Pancreas (tissue), 10 donors: ENCODE measurements at places on chromosomes 1 and 21.

- DNase-seq, result no peak
Observed at GRCh38 chr1:76006234-76006633, 68.3 kb upstream of the ST6GALNAC3 start.

DNA sequence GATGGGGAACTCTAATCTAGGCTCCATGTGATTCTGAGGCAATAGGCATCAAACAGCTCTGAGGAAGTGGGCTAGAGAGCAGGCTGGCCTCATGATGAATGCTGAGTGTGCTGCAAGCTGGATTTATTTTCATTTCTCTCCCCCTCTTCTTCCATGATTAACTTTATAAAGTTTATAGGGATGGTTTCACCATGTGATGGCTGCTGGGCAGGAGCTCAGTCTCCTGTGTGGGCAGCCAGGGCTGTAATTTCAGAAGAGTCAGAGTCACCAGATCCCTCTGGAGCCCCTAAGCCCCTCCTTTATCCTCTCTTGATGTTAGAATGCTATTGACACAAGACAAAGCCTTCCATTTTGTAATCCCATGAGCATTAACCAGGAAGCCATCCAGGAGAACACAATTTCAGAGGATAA lies 143.6 kb downstream of the CNIH3 start:
- no peak for DNase-seq

- DNase-seq, result no peak
Observed at GRCh38 chr1:7152655-7153054, 367.4 kb downstream of the CAMTA1 start.

GRCh38 chr1:23126801-23127200 lies 41.9 kb downstream of the LUZP1 start:
- DNase-seq, result no peak

DNA sequence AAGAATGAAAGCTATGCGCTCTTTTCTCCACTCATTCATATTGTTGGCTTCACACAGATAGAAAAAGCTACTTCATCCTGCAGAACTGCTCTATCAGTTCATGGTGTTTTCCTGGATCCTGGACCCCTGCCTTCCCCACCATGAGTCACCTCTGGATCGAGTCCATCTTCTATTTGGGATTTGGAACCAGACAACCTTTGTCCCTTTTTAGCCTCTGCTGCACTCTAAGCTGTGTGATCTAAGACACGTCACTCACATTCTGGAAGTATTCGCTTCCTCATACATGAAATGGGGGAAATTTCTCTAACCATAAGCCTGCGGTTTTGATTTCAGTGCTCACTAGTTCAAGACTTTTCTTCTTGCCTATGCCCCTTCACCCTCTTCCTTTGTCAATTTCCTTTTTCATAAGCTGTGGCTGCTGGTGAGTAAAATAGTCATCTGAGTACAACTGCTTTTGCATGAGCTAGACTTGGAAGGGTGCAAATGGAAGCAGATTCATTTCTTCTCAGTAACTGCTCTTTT lies 14.1 kb upstream of the DEGS1 start:
- no peak for DNase-seq

GRCh38 chr1:201309416-201309815 lies 26.1 kb downstream of the PKP1 start:
- peak; percentile 41 for DNase-seq

DNA sequence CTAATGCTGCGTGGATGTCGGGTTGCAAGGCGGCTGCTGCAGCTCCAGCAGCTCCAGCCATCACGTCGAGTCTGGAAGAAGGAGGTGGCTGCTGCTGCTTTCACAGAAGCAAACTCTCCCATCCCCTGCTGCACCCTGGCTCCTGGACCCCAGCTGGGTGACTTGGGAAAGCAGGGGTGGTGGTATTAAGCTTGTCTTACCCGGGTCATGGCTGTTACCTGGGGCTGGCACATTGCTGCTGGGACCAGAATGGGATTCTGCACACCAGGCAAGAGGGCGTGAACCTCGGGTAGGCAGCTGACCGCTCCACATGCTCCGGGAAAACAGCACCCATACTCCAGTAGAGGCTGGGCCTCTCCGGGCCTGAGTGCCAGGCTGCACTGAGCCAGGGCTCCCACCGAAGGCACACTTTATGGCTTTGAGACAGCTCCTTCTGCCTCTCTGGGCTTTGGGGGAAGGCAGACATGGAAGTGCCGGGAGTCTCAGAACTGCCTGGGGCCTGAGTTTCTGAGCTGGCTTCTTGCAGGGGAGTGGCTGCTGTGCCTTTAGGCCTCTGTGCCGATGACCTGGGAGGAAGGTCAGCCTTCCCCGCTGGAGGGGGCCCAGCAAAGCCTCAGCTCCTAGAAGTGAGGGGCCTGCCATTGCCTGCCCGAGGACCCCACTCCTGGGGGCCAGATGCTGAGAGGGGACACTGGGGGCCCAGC lies 1.2 kb downstream of the SMIM1 start:
- no peak for DNase-seq

- DNase-seq, result no peak
Observed at GRCh38 chr1:159055181-159055641, 21.4 kb downstream of the AIM2 start.

- DNase-seq, result no peak
Observed at GRCh38 chr1:37040261-37040660, 5.9 kb upstream of the GRIK3 start.

GRCh38 chr1:44019466-44019948 lies 11.8 kb downstream of the SLC6A9 start:
- DNase-seq, result no peak

DNA sequence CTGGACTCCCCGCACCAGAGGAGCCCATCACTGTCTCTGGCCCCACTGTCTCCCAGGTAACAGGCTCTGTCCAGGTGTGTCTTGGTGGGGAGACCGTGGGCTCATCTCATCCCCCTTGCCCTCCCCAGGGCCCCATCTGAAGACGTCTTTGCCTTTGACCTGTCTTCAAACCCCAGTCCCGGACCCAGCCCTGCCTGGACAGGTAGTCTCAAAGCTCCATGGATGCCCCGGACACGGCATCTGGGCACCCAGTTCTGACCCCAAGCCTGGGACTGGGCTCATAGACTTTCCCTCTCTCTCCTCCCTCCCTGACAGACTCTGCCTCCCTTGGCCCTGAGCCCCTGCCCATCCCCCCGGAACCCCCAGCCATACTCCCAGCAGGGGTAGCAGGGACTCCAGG lies 6.3 kb upstream of the CATSPER4 start:
- no peak for DNase-seq

GRCh38 chr21:37532868-37533780 lies 166.6 kb downstream of the DYRK1A start:
- DNase-seq, result no peak

- DNase-seq, result no peak
Observed at GRCh38 chr1:236982380-236982779, 21.9 kb downstream of the MT1HL1 start.

- no peak for DNase-seq
Observed at GRCh38 chr21:34282223-34282622, 81.6 kb upstream of the KCNE2 start.

DNA sequence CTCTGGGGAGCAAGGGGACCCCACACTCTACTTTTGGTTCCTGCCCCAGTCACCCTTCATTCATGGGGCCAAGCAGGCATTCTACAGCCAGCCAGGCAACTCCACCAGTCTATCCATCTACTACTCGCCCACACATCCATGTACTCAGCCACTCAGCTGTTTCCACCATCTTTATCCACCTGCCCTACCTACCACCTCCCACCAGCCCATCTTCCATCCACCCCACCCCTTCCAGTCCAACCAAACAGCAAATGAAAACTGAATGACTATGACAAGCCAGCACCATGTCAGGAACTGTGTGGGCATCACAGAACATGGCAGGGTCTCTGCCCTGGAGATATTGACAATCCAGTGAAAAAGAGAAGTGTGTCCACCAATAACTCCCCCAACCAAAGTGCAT lies 7.9 kb downstream of the LAD1 start:
- DNase-seq, result no peak

DNA sequence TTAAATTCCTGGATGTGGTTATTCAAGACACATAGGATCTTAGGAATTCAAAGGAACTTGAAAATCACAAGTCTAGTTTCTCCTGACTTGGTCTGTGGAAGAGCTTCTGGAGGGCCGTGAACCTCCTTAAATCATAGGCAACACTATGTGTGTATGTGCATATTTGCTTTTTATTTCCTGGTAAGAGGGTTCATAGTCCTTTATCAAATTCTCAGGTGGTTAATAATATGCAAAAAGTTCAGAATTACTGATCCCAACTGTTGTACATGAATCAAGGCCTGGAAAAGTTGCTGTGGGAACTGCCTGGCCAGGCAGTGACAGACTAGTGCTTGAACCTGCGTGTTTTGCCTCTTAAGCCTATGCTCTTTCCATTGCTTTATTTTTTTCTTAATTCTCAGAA lies 12.9 kb downstream of the MTR start:
- no peak for DNase-seq

DNA sequence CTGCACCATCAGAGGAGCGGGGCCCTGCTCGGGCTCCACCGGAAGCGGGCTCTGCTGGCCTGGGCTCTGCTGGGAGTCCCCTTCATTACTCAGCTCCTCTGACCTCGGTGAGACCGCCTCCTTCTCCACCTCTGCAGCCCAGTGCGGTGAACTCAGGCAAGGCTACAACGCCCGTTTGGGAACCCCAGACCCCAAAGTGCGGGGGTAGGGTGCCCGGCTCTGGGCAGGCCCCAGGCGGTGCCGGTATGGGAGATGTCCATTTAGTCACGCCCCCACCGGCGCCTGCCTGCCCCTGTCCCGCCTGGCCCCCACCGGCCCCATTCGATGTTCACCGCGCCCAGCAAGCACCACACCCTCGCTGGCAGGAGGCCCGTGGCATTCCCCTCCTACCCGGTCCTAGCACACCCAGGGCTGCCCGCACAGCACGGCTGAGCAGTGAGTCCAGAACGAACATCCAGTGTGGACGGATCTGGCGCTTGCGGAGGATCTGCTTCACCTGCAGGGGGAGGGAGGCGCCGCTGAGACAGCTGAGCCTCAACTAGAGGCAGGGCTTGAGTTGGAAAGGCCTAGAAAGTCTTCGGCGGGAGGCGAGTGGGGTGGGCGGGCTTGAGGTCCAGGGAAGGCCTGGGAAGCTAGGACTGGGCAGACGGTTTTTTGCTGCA lies 10.0 kb downstream of the MAP3K6 start:
- peak; percentile 75 for DNase-seq
